ENCODE measurements at places on chromosomes 1 and 21. TPM values are rescaled to one million over a fixed set of nuclear protein-coding genes. Genes with fewer than 3 reads are reported as not detected.

Gene ANKRD35
- total RNA-seq: 0.12 TPM

Gene TP73
- 0.91 TPM for total RNA-seq

Gene STYXL2
- total RNA-seq: 0.02 TPM

- DNase-seq: no peak
Observed at GRCh38 chr1:210031473-210031872, 93.5 kb downstream of the SYT14 start.

DNA sequence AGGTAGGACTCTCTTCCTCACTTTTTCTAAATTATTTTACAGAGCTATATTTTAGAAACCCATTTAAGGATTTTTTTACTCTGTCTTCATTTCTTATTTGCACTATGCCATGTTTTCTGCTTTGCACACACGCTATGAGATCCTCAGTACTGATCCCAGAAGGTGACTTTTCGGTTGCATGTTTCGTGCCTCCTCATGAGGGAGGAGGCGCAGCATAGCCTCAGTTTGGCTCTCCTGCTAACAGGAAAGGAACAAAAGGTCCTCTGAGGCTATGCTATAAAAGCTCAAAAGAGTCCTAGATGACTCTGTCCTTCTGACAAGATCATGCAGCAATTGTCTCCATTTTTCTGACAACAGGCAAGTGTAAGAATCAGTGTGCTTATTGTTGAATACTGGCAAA, 189.7 kb downstream of the GPR52 start:
- DNase-seq: no peak

DNA sequence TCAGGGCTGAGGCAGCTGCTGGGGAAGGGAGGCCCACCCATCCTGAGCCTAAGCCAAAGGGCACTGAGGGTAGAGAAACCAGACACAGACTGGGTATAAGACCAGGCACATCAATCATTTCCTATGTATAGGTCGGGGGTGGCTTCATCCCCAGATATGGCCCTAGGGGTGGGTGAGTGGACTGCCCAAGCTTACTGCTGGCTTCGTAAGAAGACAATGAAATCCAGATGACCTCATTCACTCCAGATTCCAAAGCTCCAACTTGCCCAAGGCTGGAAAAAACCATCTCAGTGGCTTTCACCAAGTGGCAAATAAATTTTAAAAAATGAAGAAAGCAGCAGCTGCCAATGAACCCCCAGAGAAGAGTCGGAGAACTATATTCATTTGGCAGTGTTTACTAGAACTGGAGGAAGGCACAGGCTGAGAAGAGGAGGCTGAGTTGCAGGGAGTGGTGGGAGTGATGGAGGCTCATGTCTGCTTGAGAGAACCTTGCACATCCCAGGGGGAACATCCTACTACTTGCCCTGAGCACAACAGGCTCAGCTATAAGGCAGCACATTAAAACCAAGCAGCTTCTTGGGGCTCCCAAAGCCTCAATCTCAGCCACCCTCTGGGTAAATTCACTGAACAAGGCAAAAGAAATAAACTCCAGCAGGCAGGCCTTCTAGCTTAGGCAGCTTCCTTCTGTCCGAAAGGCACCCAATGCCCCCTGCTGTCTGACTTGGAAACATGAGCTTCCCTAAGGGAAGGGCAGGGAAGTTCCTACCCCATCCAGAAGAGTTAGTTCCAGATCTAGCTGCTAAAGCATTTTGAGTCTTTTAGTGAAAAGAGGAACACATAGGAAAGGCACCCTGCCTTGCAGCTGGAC, 14.1 kb downstream of the PEA15 start:
- peak; percentile 77 for DNase-seq

- peak; percentile 6 for DNase-seq
Observed at GRCh38 chr1:229108598-229109201, 162.2 kb upstream of the RAB4A start.

GRCh38 chr1:79760531-79760930, 754.0 kb upstream of the ADGRL4 start:
- no peak for DNase-seq

- no peak for DNase-seq
Observed at GRCh38 chr21:46057710-46058241, 40.1 kb upstream of the COL6A2 start.

Data from M059J (cell line).